ENCODE measurements at places on chromosomes 4 and X.

- no peak for DNase-seq
Observed at GRCh38 chrX:109389917-109390316, 92.0 kb downstream of the GUCY2F start.

- no peak for DNase-seq
Observed at GRCh38 chr4:96729641-96730040, 889.7 kb downstream of the PDHA2 start.

GRCh38 chrX:110992611-110993010, 103.4 kb upstream of the PAK3 start:
- DNase-seq: peak; percentile 4

DNA sequence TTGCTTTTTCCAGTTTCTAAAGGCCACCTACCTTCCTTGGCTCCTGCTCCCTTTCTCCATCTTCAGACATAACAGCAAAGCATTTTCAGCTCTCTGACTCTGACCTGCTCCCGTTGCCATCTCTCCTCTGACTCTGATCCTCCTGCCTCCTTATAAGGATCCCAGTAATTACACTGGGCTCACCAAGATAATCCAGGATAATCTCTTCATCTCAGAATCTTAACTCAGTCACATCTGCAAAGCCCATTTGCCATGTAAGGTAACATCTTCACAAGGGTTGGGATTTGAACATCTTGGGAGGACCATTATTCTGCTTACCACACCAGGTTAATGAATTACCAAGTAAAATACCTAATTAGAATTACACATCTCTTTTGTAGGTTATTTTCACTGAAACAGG, 41.3 kb upstream of the MAGED1 start:
- no peak for DNase-seq

GRCh38 chr4:79197275-79198009, 128.4 kb downstream of the NAA11 start:
- DNase-seq: no peak

DNA sequence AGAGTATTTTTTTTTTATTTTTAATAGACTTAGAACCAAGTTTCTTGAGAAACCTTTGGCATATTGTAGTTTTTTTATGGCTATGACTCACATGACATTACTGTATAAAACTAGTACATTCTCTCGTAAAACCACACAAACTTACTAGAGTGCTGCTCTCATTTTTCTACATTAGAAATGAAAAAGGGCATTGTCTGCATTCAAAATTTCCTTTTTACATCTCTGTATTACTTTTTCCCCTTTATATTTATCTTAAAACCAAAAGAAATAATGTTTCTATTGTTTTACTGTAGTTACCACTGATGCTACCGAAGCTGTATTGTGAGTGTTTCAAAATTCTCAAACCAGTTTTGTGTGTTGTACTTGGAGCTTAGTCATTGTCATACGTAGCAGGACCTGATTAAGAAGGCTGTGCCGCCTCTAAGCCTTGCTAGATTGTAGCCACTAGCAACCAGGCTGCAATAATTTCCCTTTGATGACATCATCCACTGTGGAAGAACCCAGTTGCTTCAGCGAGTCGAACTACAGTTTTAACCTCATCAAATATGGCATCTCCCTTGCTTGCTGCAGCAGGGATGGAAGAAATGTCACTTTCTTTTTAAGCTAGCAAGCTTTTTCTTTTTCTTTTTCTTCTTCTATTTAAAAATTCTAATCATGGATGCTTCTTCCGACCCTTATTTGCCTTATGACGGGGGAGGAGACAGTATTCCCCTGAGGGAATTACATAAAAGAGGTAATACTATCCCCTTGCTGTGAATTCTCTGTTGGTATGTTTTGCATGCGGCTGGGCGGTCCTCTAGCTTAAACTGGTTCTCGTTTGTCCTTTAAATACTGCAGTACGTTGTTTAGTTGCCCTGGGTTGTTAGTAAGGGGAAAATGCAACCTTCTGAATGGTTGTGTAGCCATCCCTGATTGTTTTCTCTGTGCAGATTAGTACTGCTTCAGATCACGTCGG, 39.6 kb downstream of the CLCN3 start:
- DNase-seq: peak; percentile 98

DNA sequence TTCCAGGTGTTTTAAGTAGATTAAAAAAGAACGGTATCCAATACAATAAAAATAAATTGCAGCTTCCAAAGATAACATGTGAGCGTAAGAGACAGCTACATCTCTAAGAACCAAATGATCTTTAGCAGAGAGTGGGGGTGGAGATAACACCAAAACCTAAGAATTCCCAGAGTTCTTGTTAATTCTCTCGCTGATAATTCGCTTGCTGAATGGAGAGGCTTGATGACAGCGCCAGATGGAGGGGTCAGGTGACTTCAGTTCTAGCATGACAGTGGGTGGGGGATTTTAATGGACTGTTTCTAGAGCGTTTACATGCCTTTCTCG, 2.3 kb downstream of the CLCN4 start:
- DNase-seq: no peak

- DNase-seq: peak; percentile 34
Observed at GRCh38 chrX:108735679-108736508, 469 bp downstream of the IRS4 start.

GRCh38 chr4:103306870-103307375, 108.8 kb upstream of the CENPE start:
- DNase-seq: no peak

GRCh38 chrX:30283456-30284200, 25.6 kb downstream of the NR0B1 start:
- DNase-seq: peak; percentile 55

- no peak for DNase-seq
Observed at GRCh38 chr4:181952478-181952877, 290.7 kb upstream of the TENM3 start.

- DNase-seq: no peak
Observed at GRCh38 chrX:120036704-120037103, 40.8 kb downstream of the RHOXF2B start.

GRCh38 chr4:44652002-44652401, 577 bp upstream of the YIPF7 start:
- DNase-seq: no peak

DNA sequence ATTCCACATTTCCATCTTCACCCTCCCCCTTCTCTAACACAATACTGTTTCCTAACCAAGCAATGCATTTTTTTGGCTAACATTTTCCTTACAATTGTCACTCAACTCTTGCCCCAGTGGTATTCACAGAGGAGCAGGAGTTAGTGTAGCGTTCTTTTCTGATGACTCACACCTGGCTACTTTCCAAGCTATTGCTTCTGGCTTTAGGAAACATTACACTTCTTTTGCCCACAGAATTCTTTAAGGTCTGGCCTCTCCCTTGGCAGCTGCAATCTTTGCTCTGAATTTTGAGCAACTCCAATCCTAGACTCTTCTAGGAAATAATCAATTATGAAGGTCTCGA, 27.5 kb upstream of the PDGFC start:
- DNase-seq: peak; percentile 97

DNA sequence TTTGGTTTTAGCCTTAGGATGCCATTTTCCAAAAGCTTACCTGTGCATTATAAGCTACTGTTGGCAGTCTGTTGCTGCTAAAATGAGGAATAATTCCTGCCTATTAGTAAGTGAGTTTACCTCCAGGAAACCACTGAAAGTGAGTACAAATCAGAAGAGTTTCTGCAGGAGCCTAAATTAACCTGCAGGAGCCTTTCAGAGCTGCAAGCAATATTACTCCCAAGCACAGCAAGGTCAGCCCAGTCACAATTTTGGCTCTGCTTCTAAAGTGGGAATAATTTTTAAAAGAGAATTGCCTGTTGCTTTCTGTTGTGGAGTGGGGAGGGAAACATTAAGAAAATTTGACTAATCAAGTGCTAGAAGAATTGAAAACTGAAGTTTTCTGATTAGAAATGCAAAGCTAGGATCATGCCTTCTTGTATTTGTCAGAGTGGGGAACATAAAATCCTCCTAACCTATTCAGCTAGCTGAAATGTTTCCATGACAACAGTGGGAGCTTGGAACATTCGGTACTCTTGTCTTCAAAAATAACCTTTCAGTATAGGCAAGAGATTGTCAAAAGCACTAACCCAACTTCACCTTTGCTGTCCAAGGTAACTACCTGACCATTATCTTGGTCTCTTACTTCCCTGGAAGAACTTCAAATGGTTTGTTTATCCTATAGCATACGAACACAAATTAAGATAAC, 193.2 kb downstream of the COMMD8 start:
- DNase-seq: no peak

DNA sequence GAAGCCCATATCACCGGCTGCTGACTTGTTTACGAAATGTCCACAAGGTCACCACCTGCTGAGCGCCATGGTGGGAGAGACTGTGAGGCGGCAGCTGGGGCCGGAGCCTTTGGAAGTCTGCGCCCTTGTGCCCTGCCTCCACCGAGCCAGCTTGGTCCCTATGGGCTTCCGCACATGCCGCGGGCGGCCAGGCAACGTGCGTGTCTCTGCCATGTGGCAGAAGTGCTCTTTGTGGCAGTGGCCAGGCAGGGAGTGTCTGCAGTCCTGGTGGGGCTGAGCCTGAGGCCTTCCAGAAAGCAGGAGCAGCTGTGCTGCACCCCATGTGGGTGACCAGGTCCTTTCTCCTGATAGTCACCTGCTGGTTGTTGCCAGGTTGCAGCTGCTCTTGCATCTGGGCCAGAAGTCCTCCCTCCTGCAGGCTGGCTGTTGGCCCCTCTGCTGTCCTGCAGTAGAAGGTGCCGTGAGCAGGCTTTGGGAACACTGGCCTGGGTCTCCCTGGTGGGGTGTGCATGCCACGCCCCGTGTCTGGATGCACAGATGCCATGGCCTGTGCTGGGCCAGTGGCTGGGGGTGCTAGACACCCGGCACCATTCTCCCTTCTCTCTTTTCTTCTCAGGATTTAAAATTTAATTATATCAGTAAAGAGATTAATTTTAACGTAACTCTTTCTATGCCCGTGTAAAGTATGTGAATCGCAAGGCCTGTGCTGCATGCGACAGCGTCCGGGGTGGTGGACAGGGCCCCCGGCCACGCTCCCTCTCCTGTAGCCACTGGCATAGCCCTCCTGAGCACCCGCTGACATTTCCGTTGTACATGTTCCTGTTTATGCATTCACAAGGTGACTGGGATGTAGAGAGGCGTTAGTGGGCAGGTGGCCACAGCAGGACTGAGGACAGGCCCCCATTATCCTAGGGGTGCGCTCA, 8.7 kb upstream of the MSANTD1 start:
- no peak for DNase-seq
